ENCODE measurements at places on chromosomes 16 and 17.
A peak's percentile ranks its signal among the peaks of the same experiment; 100 is the strongest.

DNA sequence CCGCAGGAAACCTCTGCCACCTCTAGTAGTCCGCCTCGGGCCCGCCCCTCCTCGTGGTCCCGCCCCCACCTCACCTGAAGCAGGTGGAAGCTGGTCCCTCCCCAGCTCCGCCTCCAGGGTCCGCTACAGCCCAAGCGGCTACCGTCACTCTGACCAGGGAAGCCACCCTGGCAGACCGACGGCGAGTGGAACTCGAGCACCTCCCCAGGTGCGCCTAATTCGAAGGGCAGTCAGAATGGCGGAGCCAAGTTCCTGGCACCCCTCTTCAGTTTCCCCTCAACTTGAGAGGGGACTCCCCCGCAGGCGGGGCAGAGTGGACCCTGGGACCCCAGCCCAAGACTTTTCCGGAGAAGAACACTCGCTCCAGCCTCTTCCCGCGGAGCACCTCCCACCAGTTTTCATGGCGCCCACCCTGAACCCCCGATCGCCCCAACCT lies 507 bp downstream of the FHOD1 start:
- peaks cover 66% of the 10 kb centered on the region for H3K4me1 ChIP-seq
- H3K27ac ChIP-seq, result peak overlapping the region; percentile 83
- H3K4me3 ChIP-seq, result peak overlapping the region; percentile 70

- peaks cover 21% of the 10 kb centered on the region for H3K4me1 ChIP-seq
- H3K27ac ChIP-seq, result no peak overlapping the region
- no peak overlapping the region for H3K4me3 ChIP-seq
- no peak for DNase-seq
- H3K27me3 ChIP-seq, result no peaks in the 10 kb centered on the region
- no peaks in the 10 kb centered on the region for H3K36me3 ChIP-seq
Measured at GRCh38 chr17:16489431-16489830, 2.6 kb downstream of the LRRC75A start.

DNA sequence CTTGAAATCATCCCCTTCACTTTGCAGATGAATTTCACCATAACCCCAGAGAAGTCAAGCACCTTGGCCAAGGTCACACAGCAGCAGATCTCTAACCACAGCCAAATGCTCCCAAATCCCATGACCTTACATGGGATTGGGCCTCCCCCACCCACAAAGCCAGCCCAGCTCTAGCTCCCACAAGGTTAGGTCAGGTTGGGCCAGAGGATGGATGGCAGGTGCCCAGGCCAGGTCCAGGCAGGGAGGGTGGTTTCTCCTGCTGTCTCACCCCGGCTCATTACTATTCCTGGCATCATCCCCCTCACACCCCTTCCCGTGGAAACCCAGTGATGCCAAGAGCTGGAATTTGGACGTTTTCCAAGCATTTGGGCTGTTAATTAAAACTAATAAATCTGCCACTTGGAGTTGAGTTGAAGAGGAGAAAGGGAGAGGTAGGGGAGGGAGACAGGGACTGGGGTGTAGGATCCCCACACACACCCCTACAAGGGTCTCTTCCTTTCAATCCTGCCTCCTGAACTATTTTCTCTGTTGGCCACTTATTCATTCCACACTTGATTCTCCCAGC lies 181.6 kb downstream of the TMEM132E start:
- H3K4me1 ChIP-seq, result no peaks in the 10 kb centered on the region
- no peak overlapping the region for H3K27ac ChIP-seq
- no peak overlapping the region for H3K4me3 ChIP-seq
- H3K27me3 ChIP-seq, result no peaks in the 10 kb centered on the region

DNA sequence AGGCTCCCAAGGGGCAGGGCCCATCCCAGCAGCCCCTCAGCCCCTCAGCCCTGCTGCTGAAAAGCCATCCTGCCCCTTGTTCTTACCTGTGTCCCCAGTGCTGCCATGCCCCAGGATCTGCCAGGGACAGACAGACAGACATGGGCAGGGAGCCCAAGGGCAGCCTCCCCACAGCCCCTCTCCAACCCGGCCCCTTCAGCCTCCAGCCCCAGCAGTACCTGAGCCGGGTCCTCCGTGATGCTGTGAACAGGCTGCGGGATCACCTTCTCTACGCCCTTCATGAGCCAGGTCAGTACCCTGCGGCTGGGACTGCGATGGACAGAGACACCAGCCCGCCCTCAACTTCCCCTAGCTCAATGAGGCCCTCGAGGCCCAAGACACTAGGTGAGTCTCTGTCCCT lies 8.2 kb downstream of the CNGB1 start:
- H3K27me3 ChIP-seq, result peaks cover 23% of the 10 kb centered on the region
- no peaks in the 10 kb centered on the region for H3K36me3 ChIP-seq
- H3K4me3 ChIP-seq, result no peak overlapping the region
- DNase-seq, result no peak

GRCh38 chr16:66541388-66542355 lies 8.2 kb downstream of the TK2 start:
- H3K27ac ChIP-seq, result no peak overlapping the region
- H3K27me3 ChIP-seq, result no peaks in the 10 kb centered on the region
- peaks cover 85% of the 10 kb centered on the region for H3K36me3 ChIP-seq
- H3K4me1 ChIP-seq, result peaks cover 3% of the 10 kb centered on the region

DNA sequence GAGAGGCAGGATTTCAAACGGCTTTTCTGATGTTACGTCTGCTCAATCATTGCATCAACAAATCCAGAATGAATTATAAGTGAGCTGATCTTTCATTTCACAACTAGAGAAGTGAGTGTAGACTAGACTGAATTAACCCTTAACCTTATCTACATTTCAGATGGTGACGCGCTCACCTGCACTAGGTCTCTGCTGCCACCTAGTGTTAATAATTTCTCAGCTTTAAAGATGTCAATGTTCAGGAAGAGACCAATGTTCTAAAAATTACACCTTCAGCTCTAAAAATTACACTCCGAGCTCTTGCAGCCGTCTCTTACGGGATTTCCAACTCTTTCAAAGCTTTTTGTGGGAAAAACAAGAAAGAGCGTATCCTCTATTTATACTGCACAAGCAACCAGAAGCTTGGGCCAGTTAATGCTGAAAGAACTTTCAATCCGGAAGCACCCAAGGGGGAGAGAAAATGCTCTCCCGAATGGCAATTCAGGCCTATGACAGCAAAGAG lies 88.2 kb upstream of the FA2H start:
- H3K36me3 ChIP-seq, result no peaks in the 10 kb centered on the region
- no peaks in the 10 kb centered on the region for H3K4me1 ChIP-seq
- H3K4me3 ChIP-seq, result no peak overlapping the region
- H3K27me3 ChIP-seq, result no peaks in the 10 kb centered on the region

All from tibial artery (tissue), 4 donors.